Hypothalamus (tissue), 51 donors: ENCODE measurements at places on chromosomes 6 and 20.
A peak's percentile ranks its signal among the peaks of the same experiment; 100 is the strongest.

DNA sequence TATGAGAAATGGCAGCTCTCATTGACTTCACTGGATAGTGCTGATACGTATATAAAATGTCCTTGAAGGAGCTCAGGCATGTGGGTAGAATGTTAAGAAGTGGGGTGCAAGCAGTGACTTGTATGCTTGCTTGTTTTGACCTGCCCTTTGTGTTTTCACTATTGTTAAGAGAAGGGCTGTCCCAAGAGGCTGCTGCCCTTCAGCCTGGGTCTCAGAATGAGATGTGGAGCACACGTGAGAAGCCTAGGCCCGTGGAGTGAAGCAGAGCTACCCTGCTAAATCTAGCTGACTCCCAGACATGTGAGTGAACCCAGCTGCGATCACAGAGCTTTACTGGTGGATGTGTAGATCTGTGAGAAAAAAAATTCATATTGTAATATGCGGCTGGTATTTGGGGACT is 305.3 kb upstream of the RGS17 start:
- no peak for DNase-seq

GRCh38 chr20:34001378-34001777 is 7.7 kb downstream of the RALY start:
- DNase-seq, result no peak

GRCh38 chr20:42027746-42028268 is 409.6 kb upstream of the CHD6 start:
- DNase-seq, result no peak

DNA sequence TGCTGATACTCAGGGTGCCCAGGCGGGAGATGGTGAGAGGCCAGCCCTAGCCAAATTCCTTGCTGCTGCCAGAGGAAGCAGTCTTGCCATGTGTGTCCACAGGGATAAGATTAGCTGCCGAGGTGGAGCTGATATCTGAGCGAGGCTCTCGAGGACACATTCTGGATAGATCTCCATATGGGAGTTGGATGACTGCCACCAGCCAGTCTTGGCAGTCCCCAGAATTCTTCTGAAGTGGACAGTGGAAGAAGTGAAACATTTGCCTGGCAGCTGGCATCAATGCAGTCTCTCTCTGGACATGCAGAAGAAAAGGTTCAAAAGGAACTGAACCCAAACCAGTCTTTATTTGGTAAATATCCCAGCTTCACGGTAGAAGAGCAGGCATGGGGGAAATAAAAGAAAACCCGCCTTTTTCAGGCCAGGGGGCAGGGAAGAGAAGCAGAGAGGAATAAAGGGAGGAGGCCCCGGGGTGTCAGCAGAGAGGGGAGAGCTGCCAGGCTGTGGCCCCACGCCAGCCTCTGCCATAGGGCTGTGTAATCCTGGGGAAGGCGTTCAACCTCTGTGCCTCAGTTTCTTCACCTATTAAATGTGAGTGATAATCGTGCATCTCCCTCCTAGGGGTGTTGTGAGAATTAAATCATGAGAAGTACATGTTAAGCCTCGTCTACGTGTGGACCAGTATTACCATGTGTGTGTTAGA is 3.7 kb upstream of the FUCA2 start:
- no peak for DNase-seq

GRCh38 chr6:16731478-16732051 is 29.7 kb downstream of the ATXN1 start:
- DNase-seq, result no peak

DNA sequence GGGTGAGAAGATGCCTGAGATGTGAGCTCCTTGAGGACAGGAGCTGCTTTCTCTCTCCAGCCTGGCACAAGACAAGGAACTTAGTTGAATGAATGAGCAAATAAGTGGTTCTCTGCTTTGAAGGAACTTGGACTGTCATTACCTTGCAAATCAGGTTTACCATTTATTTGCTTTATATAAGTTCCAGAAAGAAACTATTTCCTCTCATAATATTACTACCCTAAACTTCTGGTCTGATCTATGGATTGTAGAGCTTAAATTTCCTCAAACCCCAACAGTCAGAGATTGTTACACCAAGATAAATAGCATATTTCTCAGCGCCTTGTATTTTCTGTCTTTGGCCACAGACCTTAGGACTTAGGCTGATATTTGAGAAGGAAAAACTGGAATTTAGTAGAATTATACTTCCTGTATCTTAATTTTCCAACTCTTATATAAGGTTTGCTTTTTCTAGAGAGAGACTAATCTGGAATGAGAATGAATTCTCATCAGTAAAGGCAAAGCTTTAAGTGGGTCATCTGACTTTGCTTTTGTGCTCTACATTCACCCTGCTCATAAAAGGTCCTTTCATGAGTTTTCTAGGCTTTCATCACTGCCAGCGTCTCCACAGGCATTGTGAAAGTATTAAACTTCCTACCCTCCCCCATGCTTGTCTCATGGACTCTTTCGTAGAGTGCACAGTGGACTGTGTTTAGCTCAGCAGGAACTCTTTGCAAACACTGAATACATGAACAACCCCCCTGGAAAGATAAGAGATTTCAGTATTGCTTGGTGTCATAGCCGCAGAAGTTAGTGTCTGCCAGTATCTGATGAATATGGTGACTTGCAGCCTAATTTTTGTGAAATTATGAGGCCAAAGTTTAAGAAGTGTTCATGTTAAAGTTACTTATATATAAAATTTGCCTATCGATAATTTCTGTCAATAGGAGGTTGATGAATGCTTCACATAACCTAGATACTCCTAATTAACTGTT is 74.0 kb downstream of the PTPRA start:
- peak; percentile 67 for DNase-seq

- DNase-seq, result no peak
These were observed 95.3 kb downstream of the FOXO3 start for GRCh38 chr6:108655806-108656651.

DNA sequence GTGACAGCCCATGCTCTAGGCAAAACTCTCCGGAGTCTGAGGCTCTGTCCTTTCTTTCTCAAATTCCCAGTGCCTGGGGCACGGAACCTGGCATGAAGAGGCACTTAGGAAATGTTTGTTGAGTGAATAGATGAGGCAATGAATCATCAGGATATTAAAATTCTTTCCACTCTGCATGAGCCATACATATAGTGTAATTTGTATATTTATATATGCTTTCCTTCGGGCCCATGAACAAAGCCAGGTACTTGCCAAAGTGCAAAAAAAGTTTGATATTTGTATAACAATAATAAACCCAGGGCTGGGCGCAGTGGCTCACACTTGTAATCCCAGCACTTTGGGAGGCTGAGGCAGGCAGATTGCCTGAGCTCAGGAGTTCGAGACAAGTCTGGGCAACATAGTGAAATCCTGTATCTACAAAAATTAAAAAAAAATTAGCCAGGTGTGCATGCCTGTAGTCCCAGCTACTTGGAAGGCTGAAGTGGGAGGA is 212.3 kb upstream of the ZNF217 start:
- DNase-seq, result no peak

GRCh38 chr6:2021713-2022125 is 223.7 kb downstream of the GMDS start:
- no peak for DNase-seq

GRCh38 chr6:90790058-90790457 is 203.2 kb upstream of the MAP3K7 start:
- no peak for DNase-seq

DNA sequence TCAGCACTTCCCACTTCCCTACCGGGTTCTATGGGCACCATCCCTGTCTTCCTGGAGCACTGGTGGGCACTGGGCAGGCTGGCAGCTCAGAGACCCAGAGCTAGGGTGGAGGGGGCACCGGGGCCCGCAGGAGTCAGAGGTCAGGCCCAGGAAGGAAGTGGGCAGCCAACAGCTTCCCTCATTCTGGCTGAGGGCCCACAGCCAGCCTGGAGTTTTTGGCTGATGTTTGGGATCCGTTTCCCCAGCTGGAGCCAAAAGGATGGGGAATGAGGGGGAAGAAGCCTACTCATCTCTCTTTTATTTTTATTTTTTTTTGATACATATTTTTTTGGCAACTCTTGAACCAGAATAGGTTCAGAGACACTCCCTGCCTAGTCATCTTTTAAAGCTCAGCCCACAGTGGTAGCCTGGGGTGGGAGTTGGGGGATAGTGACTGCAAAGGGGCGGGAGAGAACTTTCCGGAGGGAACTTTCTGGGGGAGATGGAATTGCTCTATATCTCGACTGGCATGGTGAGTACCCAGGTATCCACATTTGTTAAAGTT is 54.2 kb upstream of the MLN start:
- DNase-seq, result no peak

DNA sequence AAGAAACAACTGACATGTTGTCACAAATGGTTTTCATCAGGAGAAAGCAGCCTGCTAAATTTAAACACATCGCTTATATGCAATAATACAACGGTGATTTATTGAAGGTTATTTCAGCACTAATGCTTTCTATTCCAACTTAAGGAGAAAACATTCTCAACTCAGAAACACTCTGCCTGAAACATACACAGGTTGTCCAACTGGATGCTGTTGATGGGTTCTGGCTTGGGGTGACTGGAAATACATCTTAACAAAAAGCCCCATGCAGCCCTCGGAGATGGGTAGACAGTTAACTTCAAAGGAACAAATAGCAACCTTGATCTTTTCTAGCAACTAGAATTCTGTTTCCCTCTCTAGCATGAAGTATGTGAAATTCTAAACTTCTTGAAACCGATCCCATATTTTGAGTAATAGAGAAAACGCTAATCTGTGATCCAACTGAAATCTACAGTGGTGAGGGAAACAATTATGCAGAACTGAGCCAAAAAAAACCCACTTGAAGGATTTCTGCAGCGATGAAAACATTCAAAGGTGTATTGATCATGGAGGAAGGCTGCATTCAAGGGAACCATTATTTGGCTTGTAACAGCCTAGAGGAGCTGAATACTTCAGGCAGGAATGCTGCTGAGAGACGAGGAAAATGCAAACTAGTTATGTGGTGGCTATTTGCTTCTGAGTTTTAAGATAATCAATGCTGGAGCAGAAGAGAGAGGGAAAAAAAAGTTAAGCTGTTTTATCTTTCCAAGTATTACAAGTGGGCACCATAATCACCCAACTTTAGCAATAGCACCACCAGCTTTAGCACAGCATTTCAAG is 6.9 kb downstream of the ZMYND8 start:
- DNase-seq, result no peak

DNA sequence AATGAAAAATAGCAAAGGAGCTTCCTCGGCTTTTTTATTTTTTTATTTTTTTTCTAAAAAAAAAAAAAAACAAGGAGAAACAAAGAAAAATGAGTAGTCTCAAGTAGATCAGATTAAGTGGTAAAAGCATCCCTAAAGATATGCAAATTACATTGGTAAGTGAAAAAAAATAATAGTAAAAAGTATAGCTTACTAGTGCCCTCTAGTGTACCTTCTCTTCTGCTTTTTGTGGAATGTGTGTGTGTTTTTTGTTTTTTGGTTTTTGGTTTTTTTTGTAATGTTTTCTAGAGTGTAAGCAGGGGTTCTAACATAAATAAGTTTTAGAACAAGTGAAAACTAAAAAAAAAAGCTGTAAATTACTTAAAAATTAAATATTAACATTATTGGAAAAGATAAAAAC is 1062.0 kb downstream of the HACE1 start:
- DNase-seq, result no peak

GRCh38 chr6:3311826-3312225 is 53.1 kb downstream of the PSMG4 start:
- no peak for DNase-seq

- no peak for DNase-seq
These were observed 10.1 kb upstream of the SEC63 start for GRCh38 chr6:107968081-107968480.

DNA sequence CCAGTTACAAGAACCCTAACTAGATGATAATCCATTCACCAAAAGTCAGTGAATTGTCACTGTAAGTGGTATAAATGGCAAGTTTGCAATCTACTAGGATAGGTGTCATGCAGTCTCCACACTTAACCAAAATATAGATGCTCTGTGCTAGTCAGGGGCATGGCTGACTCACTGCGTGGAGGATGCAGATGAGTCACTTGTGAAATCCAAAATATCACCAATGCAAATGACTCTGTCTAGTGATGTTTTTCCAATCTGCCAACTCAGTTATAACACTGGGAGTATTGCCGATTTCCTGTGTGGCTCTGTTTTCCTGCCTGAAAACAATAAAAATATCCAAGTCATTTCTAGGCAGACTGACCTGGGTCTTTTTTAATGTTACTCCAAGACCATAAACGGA is 47.8 kb upstream of the NRSN1 start:
- no peak for DNase-seq

- DNase-seq, result no peak
These were observed 81.1 kb downstream of the CD40 start for GRCh38 chr20:46199198-46199597.

- no peak for DNase-seq
These were observed 4.2 kb upstream of the TSBP1 start for GRCh38 chr6:32375739-32376529.
